Activated naive CD4-positive, alpha-beta T cell treated with anti-CD3 and anti-CD28 coated beads, Interleukin-2, amount 50 U/mL, for 72 hours (primary cell): ENCODE measurements at places on chromosomes 13 and 19. TPM values are rescaled to one million over a fixed set of nuclear protein-coding genes. Genes with fewer than 3 reads are reported as not detected.

- peak; percentile 64 for DNase-seq
Observed at GRCh38 chr19:3178377-3178972, at the start of gene S1PR4. S1PR4 (plus strand) TSS chr19:3178769; CDS start chr19:3178793, 24 bp downstream.

GRCh38 chr19:13796301-13797057 lies 1.2 kb downstream of the ZSWIM4 start:
- no peak for DNase-seq

- no peak for DNase-seq
Observed at GRCh38 chr19:45766869-45767346, 2.1 kb downstream of the SIX5 start.

Gene RUBCNL
- 1.2 TPM for total RNA-seq

Gene KLF12
- 18.4 TPM for total RNA-seq

Gene SMIM17
- 0.30 TPM for total RNA-seq

Gene GRIK5
- 4.0 TPM for total RNA-seq
